Fibroblast of villous mesenchyme (primary cell): ENCODE measurements at places on chromosomes 7 and 10. TPM values are rescaled to one million over a fixed set of nuclear protein-coding genes. Genes with fewer than 3 reads are reported as not detected.
A peak's percentile ranks its signal among the peaks of the same experiment; 100 is the strongest.

The CYP26C1 gene
- total RNA-seq: not detected in 2 replicates

- DNase-seq: peak; percentile 53
Measured at GRCh38 chr7:1432411-1433082, 26.7 kb downstream of the MICALL2 start.

GRCh38 chr7:70523249-70523988 is 608.5 kb upstream of the GALNT17 start:
- DNase-seq: no peak

The SVIL gene
- 7.8 and 11.9 TPM in 2 replicates for total RNA-seq

GRCh38 chr10:98045785-98046389 is 15.5 kb upstream of the CRTAC1 start:
- DNase-seq: peak; percentile 55

GRCh38 chr10:92590623-92591549 is 2.0 kb upstream of the KIF11 start:
- peak; percentile 84 for DNase-seq

- DNase-seq: no peak
Measured at GRCh38 chr7:36253699-36254098, 100.6 kb downstream of the EEPD1 start.

The MLXIPL gene
- total RNA-seq: not detected in 2 replicates

The TRIM73 gene
- 0.64 and 0.86 TPM in 2 replicates for total RNA-seq

DNA sequence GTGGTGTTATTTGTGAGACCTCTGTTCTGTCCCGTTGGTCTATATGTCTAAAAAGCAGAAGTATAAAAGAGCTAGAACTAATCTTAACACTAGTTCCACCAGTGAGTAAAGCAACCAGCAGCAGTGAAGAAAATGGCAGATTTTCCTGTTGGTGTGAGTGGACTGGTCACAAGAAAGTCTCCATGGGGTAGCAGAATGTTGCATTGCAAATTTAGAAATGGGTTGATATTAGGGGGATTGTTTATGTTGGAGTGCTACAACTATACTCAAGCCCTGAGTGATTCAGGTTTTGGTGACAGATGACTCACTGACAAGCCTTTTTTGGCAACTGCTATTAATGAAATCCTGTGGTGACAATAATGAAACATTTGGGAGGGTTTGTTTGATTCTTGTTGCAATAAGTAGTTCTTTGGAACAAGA is 5.6 kb downstream of the AVL9 start:
- DNase-seq: peak; percentile 49

GRCh38 chr10:106643473-106643872 is 521.0 kb downstream of the SORCS1 start:
- DNase-seq: no peak

The OPALIN gene
- not detected in 2 replicates for total RNA-seq

GRCh38 chr7:19248681-19249080 is 103.5 kb upstream of the FERD3L start:
- DNase-seq: peak; percentile 36

The SYPL1 gene
- total RNA-seq: 34.8 and 55.3 TPM in 2 replicates

- no peak for DNase-seq
Measured at GRCh38 chr7:86972072-86972471, 87.4 kb downstream of the ELAPOR2 start.

GRCh38 chr7:35871856-35872255 is 71.0 kb downstream of the SEPTIN7 start:
- DNase-seq: peak; percentile 19

DNA sequence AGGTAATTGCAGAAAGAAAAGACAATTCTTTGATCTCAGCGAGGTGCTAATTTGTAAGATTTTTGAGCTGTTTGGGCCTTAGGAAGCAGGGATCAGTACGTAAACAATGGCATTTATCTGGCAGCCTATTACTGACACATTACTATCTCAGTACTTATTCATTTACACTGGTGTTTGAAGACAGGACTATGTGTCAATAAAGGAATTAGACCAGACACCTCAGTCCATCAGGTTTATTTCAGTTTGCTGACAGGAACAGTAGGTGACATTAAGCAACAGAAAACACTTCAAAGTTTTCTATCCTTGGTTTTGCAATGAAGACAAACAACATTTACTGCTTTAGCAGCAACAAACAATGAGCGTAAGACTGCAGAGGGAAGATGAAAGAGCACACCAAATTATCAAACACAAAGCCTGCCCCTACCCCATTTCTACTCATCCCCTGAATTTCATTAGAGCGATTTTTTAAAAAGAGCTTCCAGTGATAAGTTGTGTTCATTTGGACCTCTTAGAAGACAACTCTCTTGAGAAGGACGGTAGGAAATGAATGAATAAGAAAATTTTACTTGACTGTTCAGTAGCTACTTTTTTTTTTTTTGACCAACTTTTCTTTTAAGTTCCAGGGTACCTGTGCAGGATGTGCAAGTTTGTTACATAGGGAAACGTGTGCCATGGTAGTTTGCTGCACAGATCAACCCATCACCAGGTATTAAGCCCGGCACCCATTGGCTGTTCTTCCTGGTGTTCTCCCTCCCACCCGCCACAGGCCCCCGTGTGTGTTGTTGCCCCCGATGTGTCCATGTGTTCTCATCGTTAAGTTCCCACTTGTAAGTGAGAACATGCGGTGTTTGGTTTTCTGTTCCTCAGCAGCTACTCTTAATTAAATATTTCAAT is 138.8 kb downstream of the DKK1 start:
- peak; percentile 27 for DNase-seq

GRCh38 chr7:2621948-2622640 is 9.7 kb upstream of the TTYH3 start:
- peak; percentile 22 for DNase-seq

DNA sequence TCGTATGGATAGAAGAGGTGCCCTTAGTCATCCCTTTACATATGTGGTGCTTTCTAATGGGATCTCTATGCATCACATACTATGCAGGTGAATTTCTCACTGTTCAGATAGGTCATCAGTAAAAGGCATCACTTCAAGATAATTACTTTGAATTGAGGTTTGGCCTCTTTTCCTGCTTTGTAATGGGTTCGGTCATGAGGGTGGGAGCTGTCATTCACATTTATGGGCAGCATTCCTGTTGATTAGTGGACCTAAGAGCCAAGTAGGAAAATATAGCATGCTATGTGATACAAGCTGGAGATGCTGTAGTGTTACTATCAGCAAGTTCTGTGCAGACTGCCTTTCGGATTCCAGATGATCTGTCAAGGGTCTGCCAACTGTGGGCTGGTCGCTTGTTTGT is 156.3 kb downstream of the LCOR start:
- peak; percentile 39 for DNase-seq

- DNase-seq: no peak
Measured at GRCh38 chr10:91519899-91520514, 109.9 kb downstream of the HECTD2 start.

GRCh38 chr10:70601746-70602145 is 795 bp downstream of the PRF1 start:
- DNase-seq: no peak

DNA sequence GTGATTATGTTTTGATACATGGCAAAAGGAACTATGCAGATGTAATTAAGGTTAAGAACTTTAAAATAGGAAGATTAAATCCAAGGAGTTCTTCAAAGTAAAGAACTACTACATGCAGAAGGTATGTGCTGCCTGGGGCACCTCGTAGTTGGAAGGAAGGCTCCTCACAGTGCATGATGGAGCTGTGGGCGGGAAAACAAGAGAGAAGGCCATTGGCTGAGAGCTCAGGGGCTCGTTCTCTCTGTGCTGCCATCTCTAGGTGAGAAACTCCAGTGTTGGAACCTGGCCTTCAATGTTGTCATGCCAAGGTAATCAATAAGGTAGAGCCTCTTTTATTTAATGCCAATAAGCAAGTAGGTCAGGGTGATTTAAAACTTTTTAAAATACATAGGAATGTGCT is 391.4 kb upstream of the ETV1 start:
- no peak for DNase-seq

The MRLN gene
- not detected in 2 replicates for total RNA-seq

The LRRTM3 gene
- under 0.01 TPM in 1 of 2 replicates, not detected in the other for total RNA-seq

- DNase-seq: no peak
Measured at GRCh38 chr7:45593121-45593541, 19.0 kb downstream of the ADCY1 start.

DNA sequence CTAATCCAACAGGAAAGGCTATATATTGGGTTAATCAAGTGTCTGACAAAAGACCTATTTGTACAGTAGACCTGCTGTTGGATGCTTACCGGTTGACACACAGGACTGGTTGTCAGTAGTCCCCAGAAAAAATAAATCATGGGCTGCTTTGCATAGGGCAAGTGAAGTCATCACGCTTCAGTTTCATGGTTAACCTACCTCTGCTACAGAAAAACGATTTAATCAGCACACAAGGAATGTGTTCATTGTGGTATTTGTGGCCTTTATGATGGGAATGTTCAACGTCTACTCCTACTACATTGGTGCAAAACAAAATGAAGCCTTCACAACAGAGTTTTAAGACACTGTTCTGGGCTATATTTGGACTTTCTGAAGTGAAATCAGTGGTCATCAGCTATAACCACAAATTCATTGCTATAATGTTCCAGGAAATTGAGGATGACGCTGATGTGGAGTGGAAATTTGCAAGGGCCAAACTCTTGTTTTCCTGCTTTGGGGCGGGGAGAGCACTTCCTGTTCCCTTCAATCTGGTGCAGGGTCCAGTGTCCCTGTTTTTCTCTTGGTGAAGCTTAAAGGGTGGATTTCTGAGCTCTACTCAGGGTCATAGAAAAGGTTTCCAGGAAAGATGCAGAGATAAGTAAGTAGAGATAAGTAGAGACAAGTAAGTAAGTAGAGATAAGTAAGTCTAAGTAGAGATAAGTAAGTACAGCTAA is 39.3 kb upstream of the GGCT start:
- DNase-seq: peak; percentile 38

- no peak for DNase-seq
Measured at GRCh38 chr10:128324058-128324827, 198.0 kb upstream of the MKI67 start.

The TACC2 gene
- 5.6 and 9.3 TPM in 2 replicates for total RNA-seq

The AKR1D1 gene
- total RNA-seq: not detected in 2 replicates

- DNase-seq: no peak
Measured at GRCh38 chr7:51428217-51428887, 111.7 kb upstream of the COBL start.

GRCh38 chr7:141016349-141016748 is 1.6 kb upstream of the MRPS33 start:
- no peak for DNase-seq

DNA sequence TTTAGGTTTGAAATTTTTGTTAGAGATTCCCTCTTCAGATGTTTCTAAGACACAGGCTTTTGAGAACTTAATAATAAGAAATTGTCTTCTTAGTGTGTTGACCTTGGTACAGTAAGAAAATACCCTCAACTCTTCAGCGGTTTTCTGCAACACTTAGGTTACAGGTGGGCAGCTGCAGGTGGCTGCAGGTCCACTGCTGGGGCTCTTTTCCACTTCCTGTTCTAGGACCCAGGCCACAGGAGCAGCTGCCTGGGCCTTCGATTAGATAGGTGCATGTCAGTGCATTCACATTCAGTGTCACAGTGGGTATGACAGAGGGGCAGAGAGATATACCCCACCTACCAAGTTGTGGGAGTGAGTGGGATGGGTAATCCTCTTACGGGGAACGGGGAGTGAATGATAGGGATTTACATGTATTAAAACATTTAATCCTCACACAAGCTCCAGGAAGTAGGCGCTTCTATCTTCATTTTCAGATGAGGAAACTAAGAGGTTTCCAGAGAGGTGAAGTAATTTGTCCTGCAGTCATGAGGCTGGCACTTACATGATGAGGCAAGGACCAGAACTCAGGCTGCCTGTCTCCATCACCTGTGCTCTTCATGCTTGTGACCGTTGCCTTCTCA is 20.2 kb upstream of the SUV39H2 start:
- no peak for DNase-seq

The CTAGE15 gene
- under 0.01 TPM in 1 of 2 replicates, not detected in the other for total RNA-seq

The GPNMB gene
- 60.9 and 93.7 TPM in 2 replicates for total RNA-seq

The SPDYE16 gene
- total RNA-seq: not detected in 2 replicates

The UPK3B gene
- 0.43 TPM in 1 of 2 replicates, not detected in the other for total RNA-seq

DNA sequence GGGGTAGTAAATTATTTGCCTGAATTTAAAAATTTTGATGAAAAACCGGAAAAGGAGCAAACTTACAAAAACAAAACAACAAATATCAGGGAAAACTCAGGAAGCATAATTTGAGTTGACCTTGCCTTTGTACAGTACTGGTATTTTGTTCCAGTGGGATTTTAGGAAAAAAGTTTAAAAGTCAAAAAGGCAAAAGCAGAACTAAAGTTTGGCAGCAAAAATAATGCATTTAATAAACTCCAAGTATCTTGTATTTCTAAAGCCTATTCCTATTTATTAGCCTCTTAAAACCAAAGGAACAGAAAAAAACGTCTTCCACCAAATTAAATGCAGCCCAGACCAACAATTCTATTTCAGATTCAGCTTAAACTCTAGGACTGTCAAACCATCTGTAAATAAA is 90.7 kb upstream of the ASAH2 start:
- DNase-seq: no peak

The GBX1 gene
- not detected in 2 replicates for total RNA-seq

GRCh38 chr7:114073701-114074100 is 154.9 kb upstream of the PPP1R3A start:
- no peak for DNase-seq

- DNase-seq: no peak
Measured at GRCh38 chr7:17912050-17912449, 28.2 kb downstream of the SNX13 start.

- no peak for DNase-seq
Measured at GRCh38 chr10:48684792-48685623, at the start of gene WDFY4. Gene WDFY4, plus strand, starts transcription at chr10:48684873. Its CDS starts 24,860 bp downstream, at chr10:48709733.

DNA sequence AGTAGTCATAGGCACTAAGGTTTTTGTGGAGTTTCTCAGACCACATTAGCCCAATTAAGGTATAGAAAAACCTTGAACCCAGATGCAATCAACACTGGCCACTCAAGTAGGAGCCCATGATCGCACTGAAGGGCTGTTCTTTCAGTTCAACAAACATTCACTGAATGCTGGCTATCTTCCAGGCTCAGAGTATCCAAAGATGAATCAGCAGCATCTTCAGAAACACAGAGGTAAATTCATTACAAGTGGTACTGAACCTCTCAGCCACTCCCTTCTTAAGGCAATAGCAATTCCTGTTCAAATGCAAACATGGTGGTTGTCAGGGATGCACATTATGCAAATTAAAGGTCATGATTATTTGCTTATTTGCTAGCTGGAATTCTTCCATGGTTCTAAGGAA is 17.1 kb downstream of the KCNK18 start:
- DNase-seq: no peak

DNA sequence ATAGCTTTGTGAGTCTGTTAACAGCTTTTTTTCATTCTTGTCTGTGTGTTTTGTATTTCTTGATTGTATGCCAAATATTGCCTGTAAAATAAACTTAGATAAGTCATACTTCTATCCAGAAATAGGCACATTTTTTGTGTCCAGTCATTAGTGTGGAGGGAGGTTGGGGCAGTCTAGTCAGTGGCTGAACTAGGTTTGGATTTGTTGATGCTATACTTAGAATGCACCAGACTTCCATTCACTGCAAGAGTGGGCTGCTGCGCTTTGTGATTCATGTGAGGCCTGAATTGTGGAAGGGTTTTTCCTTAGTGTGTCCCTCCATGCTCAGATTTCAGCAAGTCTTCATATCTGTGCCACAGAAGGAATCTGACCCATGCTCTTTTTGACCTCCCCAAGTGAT is 50.0 kb downstream of the TRUB1 start:
- peak; percentile 24 for DNase-seq

- DNase-seq: peak; percentile 53
Measured at GRCh38 chr10:72831696-72832409, 61.7 kb upstream of the OIT3 start.

- DNase-seq: no peak
Measured at GRCh38 chr10:133368153-133368552, 5.0 kb downstream of the ECHS1 start.

The PTPRZ1 gene
- total RNA-seq: 0.43 TPM in 1 of 2 replicates, not detected in the other

The ZNF804B gene
- total RNA-seq: under 0.01 TPM in 1 of 2 replicates, not detected in the other

- no peak for DNase-seq
Measured at GRCh38 chr10:21296575-21297355, 228.7 kb downstream of the SKIDA1 start.

GRCh38 chr10:111063471-111063870 is 13.4 kb upstream of the ADRA2A start:
- DNase-seq: no peak

The CPA4 gene
- total RNA-seq: 22.5 and 90.2 TPM in 2 replicates
